ENCODE measurements at places on chromosomes 4 and X.

GRCh38 chr4:176967586-176967985 lies 174.9 kb upstream of the VEGFC start:
- no peak for ATAC-seq

- no peak for ATAC-seq
These were observed 168.1 kb upstream of the SLC7A11 start for GRCh38 chr4:138410266-138410665.

GRCh38 chr4:31134720-31135119 lies 414.6 kb downstream of the PCDH7 start:
- ATAC-seq, result no peak

DNA sequence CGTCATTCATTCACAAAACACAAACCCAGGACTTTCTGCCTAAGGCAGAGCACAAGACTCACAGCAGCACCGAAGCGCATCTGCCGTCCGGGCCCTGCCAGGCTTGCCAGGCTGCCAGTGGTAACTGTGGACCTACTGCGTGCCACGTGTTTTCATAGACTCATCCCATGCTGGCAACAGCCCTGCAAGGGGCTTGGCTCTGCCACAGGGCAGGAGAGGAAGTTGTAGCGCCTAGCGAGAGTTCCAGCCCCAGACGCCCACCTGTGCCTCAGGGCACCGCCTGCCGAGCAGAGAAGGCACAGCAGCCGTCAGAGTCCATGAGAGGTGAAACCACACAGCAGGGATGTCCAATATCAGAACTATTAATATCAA lies 18.9 kb upstream of the MRFAP1 start:
- ATAC-seq, result no peak

DNA sequence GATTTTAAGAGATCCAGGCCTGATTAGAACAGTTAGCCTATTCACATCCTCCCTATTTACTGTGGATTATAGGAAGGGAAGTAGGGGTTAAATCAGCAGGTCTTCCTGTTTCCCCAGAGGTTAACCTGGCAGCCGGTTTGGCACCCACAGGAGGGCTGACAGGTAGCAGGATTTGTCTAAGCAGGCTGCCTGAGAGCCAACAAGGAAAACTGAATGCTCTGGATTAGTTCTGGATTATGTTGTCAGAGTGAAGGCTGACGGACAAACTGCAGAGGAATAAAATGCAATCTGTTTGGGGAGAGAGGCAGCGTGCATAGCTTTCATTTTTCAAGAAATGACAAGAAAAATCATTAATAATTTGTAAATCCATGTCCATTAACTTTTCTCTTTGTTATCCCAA lies 397.1 kb upstream of the FAM241A start:
- no peak for ATAC-seq

GRCh38 chrX:121405826-121406225 lies 358.4 kb downstream of the GLUD2 start:
- ATAC-seq, result no peak

DNA sequence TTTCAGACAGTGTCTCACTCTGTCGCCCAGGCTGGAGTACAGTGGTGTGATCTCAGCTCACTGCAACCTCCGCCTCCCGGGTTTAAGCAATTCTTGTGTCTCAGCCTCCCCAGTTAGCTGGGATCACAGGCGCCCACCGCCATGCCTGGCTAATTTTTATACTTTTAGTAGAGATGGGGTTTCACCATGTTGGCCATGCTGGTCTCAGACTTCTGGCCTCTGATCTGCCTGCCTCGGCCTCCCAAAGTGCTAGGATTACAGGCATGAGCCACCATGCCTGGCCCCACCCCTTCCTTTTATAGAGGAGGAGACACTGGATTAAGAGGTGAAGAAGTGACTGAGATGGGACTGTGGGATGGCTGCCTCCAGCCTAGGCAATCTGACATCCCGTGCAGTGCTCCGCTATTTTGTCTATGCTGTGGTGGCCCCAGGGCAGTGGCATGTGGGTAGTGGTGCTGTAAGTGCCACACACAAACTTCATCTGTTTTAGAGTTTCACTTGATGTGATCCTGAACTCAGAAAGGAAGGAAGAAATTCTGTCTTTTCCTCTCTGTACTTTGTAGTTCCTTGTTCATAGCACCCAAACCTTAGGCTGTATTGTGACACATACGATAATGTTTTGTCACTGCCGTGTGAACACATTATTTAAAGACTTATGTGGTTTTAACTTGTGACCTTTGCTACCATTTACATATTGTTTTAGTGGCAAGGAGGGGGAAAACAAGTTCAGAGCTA lies 48.9 kb downstream of the FNIP2 start:
- peak; percentile 58 for ATAC-seq

DNA sequence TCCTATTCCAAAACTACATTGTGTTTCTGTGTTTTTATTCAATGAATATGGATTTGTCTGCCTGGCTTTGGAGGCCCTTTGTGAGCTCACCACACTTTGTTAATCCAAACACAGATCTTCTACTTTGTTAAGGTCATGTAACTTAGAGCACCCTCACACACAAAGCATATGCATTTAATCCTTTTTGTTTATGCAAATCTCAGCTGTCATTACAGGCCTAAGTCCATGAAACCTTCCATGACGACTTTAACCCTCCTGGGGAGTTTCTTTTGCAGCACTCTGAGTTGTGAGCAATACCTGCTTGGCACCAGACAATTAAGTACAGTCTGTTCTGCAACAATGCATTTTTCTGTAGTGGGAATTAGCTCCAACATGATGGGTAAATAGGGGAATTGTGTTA lies 14.9 kb downstream of the CCSER1 start:
- ATAC-seq, result no peak

Measured in activated T-helper 17 cell treated with anti-CD3 and anti-CD28 coated beads, Interleukin-2, amount 50 U/mL, for 72 hours (primary cell).